ENCODE measurements at places on chromosomes 7 and 10. TPM values are rescaled to one million over a fixed set of nuclear protein-coding genes. Genes with fewer than 3 reads are reported as not detected.

DNA sequence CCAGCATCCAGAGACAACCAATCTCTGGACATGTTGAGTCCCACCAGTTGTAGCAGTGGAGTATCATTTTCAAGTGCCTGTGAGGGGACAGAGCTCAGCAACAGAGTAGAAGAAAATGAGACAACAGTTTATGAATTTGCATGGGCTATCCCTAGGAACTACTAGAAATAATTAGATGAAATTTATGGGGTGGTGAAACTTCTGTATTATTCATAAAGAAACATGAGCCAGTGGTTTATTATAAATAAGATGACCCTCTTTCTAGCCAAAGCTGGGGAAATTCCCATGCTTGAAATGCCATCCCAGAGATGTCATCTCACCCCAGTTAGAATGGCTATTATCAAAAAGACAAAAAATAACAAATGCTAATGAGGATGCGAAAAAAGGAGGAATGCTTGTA lies 55.1 kb upstream of the ITGB8 start:
- H3K4me3 ChIP-seq: no peak overlapping the region
- H3K36me3 ChIP-seq: no peaks in the 10 kb centered on the region

- no peak for DNase-seq
- no peak overlapping the region for H3K4me3 ChIP-seq
- no peaks in the 10 kb centered on the region for H3K27me3 ChIP-seq
- no peak overlapping the region for H3K27ac ChIP-seq
These were observed 326.3 kb upstream of the DGKB start for GRCh38 chr7:15228831-15229230.

GRCh38 chr10:33041783-33042437 lies 83.9 kb upstream of the ITGB1 start:
- no peaks in the 10 kb centered on the region for H3K4me1 ChIP-seq
- H3K36me3 ChIP-seq: no peaks in the 10 kb centered on the region
- H3K27me3 ChIP-seq: no peaks in the 10 kb centered on the region
- no peak for DNase-seq

SUGCT gene
- total RNA-seq: 0.51 TPM

- no peak overlapping the region for H3K4me3 ChIP-seq
- DNase-seq: no peak
- H3K4me1 ChIP-seq: peaks cover 16% of the 10 kb centered on the region
- H3K27me3 ChIP-seq: no peaks in the 10 kb centered on the region
- no peaks in the 10 kb centered on the region for H3K36me3 ChIP-seq
- H3K27ac ChIP-seq: no peak overlapping the region
These were observed 36.3 kb downstream of the DRGX start for GRCh38 chr10:49359349-49360270.

Data from GM12878 (cell line).